Posterior vena cava (tissue), 2 donors: ENCODE measurements at places on chromosomes 13 and 19. TPM values are rescaled to one million over a fixed set of nuclear protein-coding genes. Genes with fewer than 3 reads are reported as not detected.

DNA sequence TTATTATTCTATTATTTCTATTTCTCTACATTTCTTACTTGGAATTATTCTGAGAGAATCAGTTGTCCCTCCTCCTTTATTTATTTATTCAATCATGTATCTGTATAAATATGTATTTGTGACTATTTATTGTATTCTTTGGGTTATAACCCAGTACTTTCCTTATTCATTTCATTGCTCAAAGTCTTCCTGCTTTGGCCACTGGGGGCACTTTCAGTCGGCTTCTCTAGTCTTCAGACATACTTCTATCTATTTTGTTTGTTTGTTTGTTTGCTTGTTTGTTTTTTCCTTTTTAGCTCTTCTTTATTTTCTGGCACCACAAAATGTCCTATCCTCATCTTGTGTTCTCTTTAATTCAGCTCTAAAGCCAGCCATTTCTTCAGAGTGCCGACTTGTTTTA lies 260.4 kb downstream of the NALCN start:
- no peak for DNase-seq

- no peak for DNase-seq
These were observed 767.9 kb upstream of the SLITRK6 start for GRCh38 chr13:86567119-86567518.

DNA sequence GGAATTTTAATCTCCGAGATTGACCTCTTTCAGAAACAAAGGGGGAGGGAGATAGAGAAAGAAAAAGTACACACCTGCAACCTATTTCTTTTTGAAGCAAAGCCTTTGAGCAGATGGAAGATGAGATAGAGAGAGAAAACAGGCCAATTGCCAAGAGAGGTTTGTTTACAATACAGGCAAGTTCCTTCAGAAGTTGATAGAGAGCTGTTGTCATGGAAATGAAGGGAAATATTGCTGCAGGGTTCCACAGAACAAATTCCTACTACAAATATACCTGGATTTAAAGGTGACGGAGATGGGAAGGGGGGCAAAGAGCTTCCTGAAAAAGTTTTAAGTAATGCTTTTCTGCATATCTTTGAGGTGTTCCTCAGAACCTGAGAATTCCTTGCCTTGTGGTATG lies 388.4 kb downstream of the NDFIP2 start:
- no peak for DNase-seq

- no peak for DNase-seq
These were observed 1.3 kb downstream of the TPP2 start for GRCh38 chr13:102598061-102598460.

MTUS2 gene
- total RNA-seq = 0.69 TPM
